T-cell (primary cell): ENCODE measurements at places on chromosomes 2 and 18. TPM values are rescaled to one million over a fixed set of nuclear protein-coding genes. Genes with fewer than 3 reads are reported as not detected.

GRCh38 chr2:25887624-25888242 is 9.4 kb upstream of the ASXL2 start:
- no peak for DNase-seq

DNA sequence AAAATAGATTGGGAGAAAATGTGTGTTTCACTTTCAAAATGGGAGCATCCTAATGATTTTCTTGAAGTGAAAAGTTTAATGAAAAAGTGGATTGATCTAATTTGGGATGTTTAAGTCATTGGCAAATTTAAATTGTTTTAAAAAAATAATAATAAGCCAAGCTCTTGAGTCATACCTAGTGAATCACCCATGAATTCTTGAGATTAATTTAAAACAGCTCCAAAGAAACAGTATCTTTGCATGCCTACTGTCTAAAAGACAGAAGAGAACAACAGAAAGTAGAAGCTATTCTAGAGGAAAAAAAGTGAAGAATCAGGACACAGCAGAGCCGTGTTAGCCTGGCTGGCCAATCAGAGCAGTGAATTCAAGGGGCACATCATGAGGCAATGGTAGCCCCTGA is 7.7 kb downstream of the ACVR1C start:
- DNase-seq: no peak

GRCh38 chr2:64945973-64946768 is 43.0 kb upstream of the SLC1A4 start:
- peak; percentile 32 for DNase-seq

- no peak for DNase-seq
Measured at GRCh38 chr18:35491700-35492077, 6.1 kb downstream of the INO80C start.

DNA sequence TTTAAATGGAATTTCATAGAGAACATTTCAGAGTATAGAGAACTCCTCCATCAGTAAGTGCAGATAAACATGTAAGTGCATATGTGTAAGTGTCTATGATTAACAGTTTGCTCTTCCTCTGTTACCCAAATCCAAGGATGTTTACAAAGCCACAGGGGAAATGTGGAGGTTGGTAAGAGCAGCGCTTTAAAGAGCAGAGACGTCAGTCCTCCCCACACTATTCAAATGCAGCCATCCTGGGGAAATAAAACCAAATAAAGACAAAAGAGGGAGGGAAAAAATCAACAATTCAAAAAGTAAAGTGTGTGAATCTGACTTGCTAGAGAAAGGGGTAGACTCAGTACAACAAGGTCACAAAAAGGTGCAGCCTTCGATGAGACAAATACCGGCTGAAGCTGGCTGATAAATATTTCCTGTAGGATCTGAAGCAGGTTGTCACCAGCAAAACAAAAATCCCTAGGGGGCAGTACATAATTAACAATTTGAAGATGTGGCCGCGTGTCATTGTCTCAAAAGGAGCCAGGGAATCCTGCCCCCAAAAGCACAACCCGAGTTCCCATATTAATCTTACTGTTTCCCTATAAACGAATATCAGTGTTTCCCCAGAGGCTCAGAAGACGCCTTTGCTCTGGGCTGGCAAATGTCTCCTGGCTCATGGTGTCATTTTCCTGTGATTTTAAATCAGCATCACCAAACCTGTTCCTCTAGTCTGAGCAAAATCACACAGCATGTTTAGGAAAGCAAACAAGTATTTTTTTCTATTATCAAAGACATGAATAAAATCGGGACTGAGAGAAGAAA is 216.5 kb downstream of the CDCA7 start:
- no peak for DNase-seq

- DNase-seq: no peak
Measured at GRCh38 chr2:37782721-37783371, 111.4 kb upstream of the CDC42EP3 start.

GRCh38 chr2:135980434-135981079 is 4.9 kb downstream of the DARS1 start:
- DNase-seq: no peak

DNA sequence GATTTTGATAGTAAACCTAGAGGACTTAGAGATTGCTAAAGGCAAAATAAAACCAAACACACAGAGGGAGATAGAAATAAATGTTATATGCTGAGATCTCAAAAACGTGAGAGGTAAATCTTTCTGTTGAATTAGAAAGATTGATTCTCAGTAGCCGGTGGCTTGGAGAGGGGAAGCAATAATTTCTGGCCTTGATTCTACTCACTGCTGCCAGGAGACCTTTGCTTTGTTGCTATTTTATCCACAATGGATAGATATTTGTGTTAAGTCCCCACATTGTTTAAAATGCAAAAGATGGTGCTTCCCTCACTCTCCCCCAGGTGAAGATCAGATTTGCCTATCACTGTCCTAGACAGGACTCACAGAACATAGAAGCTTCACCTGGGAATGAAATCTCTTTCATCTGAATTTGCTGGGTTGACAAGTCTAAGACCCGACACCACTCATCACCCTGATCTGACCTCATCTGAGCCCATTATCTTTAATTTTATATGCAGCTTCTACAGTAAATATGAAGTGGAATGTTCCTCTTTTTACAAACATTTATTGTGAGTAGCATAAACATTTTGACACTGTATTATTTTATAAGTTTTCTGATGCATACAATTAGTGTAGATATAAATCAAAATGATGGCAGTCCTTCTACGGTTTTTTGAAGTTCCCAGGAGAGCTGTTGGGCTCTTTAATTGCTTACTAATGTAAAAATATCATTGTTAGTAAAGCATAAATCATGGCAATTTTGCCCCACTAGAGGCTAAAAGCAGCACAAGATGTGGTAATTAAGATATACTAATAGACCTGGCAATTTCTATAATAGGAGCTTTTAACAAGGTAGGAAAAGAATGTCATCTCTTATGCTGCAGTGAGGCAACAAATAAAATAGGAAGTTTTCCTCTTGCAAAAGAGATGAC is 149.7 kb downstream of the DCC start:
- DNase-seq: no peak

DNA sequence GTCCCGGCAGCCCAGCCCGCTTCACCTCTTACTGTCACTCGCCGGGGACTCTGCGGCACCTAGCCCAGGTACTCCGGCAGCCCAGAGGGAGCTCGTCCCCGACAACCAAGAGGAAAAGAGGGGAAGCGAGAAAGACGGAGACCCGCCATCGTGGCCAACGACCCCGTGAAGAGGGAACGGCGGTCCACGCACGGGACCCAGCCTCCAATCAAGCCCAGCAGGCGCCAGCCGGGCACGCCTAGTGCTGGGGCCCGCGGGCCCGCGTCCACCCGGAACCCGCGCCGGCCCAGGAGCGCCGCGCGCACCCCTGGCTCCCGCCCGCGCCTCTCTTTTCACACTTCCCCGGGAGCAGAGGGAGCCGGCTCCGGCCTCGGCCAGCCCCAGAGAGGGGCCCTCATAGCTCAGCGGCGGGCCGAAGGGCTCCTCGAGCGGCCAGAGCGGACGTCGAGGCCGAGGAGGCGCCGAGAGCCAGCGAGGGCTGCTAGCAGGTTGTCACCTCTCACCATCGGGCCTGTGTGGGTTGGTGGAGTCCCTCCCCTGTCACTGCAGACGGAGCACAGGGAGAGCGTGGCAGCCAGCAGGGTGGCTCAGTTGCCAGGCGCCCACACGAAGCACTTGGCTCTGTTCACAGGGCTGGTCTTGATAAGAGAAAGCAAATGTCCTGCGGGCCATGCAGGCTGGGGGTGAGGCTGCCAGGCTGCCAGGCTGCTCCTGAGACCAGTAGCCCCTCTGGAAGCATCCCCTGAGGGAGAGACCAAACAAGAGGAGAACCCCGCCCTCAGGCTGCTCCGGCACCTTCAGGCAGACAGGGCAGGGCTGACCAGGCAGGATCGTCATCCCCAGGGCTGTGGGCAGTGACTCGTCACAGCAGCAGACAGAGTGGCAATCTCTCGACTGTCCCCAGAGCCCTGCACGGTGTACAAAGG is 36.9 kb upstream of the KLF11 start:
- DNase-seq: no peak

GRCh38 chr2:192010073-192010472 is 163.2 kb upstream of the CAVIN2 start:
- no peak for DNase-seq

DNA sequence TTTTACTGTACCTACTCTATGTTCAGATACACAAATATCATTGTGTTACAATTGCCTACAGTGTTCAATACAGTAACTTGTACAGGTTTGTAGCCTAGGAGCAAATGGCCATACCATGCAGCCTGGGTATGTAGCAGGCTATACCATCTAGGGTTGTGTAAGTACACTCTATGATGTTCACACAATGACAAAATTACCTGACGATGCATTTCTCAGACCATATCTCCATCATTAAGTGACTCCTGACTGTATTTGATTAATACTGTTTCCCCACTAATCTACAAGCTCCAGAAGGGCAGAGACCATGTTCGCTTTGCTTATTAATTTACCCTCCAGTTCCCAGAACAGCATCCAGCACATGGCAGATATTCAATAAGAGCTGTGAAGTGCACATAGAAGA is 372.2 kb downstream of the METTL4 start:
- DNase-seq: no peak

GRCh38 chr2:221494556-221494955 is 77.5 kb downstream of the EPHA4 start:
- no peak for DNase-seq

DNA sequence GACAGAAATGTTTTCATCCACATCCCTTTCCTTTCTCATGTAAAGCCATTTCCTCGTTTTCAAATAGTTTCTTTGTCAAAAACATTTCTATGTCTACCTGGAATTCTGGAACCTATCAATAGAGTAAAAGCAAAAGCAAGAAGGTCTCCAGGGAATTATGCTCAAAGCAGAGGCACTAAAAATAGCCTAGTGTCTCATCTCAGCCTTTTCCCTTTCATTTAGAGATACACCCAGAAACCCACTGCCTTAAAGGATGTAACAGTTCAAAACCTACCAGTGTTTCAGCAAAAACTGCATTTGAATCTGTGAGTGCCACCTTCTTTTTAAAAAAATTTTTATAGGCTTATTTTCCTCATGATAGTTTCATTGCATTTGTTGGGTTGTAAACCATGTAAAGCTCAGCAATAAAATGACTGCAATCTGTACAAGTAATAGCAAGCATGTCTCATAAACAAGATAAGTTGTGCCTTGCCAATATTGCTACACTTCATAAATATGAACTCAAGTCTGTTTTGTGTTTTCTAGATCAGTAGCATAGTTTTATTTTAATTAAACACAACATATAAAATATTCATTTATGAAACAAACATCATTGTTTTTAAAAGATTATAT is 927.3 kb upstream of the ACVR2A start:
- no peak for DNase-seq

DNA sequence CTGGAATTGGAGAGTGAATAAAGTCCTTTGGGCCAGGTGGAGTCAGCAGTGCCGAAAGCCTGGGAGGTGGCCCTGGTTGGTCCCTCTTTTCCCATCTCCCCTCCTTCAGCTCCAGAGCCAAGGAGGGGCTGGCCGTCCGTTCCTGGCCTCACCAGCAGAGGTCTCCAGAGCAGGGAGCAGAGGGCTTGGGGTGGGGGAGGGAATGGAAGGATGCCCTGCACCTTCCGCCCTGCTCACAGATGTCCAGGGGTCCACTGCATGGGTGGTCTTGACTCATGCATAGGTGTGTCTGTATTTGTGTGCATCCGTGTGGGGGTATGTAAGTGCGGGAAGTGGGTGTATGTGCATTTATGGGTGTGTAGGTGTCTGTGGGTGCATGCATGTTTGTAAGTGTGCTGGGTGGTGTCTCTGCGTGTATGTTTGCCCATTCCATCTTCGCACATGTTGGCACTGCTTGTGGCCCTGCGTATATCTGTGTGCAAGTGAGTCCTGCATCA is 201.8 kb downstream of the ZFP36L2 start:
- DNase-seq: peak; percentile 20

GRCh38 chr2:25707927-25708590 is 34.7 kb upstream of the DTNB start:
- DNase-seq: no peak

- no peak for DNase-seq
Measured at GRCh38 chr2:229856413-229856812, 65.4 kb downstream of the TRIP12 start.

- DNase-seq: no peak
Measured at GRCh38 chr2:13000664-13001363, 284.1 kb downstream of the TRIB2 start.

DNA sequence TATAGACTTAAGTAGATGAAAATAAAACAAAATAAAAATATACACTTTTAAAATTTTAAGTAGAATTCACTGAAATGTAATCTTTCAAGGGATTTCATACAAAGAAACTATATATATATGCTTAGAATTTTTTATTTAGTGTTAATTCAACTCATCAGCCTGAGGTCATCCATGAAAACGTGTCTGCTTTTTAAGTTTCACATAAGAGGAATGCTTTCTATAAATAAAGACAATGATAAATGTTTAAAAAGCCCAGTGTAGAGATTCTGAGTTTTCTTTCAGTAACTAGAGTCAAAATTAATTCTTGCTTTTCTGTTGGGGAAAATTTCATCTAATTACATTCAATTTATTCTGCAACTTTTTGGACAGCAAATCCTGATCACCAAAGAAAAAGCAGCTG is 213.3 kb downstream of the MBD5 start:
- no peak for DNase-seq

- no peak for DNase-seq
Measured at GRCh38 chr2:230828272-230828961, 36.3 kb upstream of the ITM2C start.

DNA sequence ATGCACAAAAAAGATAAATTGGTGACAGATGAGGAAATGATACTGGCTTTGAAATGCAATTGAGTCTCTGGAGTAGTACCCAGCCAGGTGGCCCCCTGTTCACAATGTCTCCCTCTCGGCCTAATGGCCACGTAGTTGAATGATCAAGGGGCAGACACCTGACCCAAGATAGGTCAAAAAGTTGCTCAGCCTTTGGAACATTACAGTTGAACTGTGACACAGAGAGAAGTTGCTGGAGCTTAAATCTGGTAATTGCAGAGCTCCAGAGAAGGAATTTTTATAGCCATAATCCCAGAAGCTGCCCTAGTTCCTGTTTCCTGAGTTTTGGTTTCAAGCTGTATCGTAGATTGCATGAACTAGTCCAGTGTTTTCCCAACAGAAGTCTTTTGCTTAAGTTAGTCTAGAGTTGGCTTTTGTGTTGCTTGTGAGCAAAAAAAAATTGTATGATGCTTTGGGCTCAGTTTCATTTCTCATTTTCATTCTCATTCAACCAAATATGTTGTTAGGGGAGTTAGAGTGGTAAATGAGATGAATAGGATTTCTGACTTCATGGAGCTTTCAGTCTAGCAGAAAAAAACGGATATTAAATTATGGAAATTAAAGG is 117.9 kb downstream of the CSRNP3 start:
- no peak for DNase-seq

- DNase-seq: no peak
Measured at GRCh38 chr2:229635371-229635680, 79.0 kb downstream of the DNER start.

SERPINB13 gene
- total RNA-seq: not detected

PROKR1 gene
- total RNA-seq: not detected

ACADL gene
- total RNA-seq: not detected

SLC4A3 gene
- 0.47 TPM for total RNA-seq

DNAJC5G gene
- total RNA-seq: not detected

EVA1A gene
- not detected for total RNA-seq

NETO1 gene
- not detected for total RNA-seq

FBXO41 gene
- 20.7 TPM for total RNA-seq

SULT1C2 gene
- total RNA-seq: not detected

OXER1 gene
- total RNA-seq: 0.22 TPM

C2orf72 gene
- not detected for total RNA-seq

SCG2 gene
- total RNA-seq: not detected
